ENCODE measurements at places on chromosomes 11 and 22. TPM values are rescaled to one million over a fixed set of nuclear protein-coding genes. Genes with fewer than 3 reads are reported as not detected.

GRCh38 chr11:129929721-129930120, 34.3 kb upstream of the NFRKB start:
- no peak for DNase-seq

DNA sequence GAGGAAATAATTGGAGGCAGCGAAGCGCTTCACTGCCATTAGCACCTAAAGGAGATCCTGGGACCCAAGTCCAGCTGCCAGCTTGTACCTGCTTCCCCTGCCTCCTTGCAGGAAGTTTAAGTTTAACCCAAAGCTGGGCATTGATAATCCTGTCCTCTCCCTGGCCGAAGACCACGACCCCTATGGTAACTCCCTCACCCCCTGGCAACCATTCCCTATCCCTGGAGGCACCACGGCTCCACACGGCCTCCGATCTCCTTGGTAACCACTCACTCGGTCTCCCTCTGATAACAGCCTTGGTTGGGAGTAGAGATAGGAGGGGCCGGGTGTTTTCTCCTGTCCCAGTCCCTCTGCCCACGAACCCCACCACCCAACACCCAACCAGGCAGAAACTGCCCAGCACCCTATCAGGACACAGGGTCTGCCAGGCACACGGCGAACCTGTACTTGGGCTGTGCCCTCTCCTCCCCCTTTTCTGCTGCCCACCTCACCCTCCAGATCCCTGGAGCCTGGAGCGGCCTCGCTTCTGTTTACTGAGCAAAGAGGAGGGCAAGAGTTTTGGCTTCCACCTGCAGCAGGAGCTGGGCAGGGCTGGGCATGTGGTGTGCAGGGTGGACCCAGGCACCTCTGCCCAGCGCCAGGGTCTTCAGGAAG, 833 bp downstream of the NHERF4 start:
- DNase-seq = no peak

DNA sequence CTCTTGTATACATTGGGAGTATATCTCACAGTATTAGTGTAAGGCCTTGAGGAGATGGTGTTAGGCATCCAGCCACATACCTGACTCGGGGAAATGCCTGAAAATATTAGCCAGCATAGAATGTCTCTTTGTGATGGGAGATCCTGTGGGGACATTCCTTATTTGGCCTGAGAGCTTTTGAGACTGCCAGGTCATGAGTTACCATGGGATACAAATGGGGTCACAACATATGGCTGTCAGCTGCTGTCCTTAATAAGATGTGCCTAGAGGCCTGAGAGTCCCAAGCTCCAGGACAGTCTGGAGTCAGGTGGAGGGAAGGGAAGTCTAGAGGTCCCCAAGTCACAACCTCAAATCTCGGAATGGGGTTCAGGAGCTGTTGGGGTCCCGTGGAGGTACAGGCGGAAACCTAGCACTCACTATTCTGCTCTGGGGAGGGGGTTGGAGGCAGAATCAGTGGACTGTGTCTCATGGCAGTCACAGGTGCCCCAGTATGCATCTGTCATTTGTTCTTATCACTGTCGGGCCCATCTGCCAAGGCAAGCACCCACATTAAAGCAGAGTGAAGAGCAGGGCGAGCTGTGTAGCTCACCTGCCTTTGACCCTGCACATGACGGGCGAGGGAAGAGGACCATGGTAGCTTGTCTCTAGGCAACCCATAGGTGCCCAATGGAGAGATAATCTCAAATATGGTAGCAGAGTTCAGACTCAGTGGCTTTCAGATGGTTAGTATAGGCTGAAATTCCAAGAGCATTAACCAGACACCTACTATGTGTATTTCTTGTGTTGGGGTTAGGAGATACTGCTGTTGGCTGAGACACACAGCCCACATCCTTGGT, 29.9 kb downstream of the KCNQ1OT1 start:
- DNase-seq = no peak

DCHS1 gene
- total RNA-seq = 2.9 TPM

- DNase-seq = no peak
These were observed 848 bp downstream of the HEPN1 start for GRCh38 chr11:124919898-124920297.

TRPM5 gene
- total RNA-seq = not detected

DNA sequence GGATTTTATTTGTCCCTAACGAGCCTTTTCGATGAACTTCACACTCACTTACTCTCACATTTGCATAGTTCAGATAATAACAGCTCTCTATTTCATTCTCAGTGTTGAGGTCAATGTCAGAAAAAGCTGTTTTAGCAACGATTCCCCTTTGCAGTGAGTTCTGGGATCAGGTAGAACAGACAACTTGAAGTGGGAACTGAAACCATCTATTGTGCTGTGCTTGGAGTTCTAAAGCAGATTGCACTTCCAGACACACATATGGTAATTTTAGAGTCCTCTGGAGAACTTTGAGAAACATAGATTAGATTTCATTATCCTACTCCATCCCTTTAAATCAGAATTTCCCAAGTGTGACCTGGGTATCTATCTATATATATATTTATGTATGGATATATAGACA, 124.6 kb upstream of the BLID start:
- DNase-seq = no peak

- no peak for DNase-seq
These were observed 38.5 kb downstream of the TNRC6B start for GRCh38 chr22:40216041-40216756.

- DNase-seq = no peak
These were observed 77.9 kb upstream of the ALX4 start for GRCh38 chr11:44387825-44388224.

DNA sequence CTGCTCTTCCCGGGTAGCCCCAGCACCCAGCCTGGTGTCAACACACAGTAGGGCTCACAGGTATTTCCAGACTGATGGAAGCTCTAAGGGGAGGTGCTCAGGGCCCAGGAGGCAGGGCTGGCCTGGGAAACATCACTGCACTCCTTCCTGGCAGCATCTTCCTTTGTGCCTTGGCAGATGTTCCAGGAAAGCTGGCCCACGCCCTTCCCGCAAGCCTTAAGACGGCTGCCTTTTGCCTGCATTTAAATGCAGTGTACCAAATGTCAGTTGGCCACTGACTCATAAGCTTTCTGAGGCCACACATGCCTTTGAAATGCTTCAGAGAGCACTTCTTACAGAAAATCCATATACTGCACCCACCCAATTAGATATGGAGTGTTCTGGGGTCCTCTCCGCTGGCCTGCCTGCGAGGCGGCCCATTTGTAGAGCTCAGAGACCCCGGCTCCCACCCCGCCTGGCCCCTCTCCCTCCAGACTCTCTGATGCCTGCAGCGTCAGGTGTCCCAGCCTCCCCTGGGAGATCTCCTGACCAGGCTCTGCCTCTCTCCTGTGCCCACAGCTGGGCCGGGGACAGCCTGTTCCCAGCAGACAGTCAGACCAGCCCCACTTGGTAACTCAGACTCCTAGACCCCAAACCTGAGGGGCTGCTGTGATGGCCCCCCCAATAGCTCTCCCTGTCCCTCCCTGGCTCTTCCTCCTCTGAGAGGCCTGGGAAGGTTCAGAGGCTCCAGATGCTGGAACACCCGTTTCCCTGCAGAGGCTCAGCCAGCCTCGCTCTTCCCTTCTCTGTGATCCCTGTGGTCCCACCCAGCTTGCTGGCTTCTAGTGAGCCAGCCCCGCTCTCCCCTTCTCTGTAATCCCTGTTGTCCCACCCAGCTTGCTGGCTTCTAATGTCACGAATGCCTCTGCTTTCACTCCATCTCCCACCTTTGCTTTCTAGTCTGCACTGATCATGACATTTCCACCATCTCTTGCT, 47.6 kb upstream of the THY1 start:
- DNase-seq = no peak

DNA sequence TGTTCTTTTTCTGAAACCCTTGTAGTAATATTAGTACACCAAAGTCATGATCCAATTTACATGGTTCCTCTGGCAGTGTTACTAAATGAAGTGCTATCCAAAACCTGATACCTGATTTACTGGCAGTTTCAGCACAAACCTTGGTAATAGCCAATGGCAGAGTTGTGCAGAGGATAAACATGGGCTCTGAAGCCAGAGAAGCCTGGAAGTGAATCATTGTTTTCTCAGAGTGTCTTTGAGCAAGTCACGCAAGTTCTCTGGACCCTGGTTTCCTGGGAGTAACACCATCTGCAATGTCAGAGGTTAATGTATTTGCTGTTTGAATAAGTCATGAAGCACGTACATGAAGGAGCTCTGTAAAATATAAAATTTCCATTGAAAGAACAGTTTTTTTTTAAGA, 222.3 kb upstream of the NARS2 start:
- no peak for DNase-seq

DNA sequence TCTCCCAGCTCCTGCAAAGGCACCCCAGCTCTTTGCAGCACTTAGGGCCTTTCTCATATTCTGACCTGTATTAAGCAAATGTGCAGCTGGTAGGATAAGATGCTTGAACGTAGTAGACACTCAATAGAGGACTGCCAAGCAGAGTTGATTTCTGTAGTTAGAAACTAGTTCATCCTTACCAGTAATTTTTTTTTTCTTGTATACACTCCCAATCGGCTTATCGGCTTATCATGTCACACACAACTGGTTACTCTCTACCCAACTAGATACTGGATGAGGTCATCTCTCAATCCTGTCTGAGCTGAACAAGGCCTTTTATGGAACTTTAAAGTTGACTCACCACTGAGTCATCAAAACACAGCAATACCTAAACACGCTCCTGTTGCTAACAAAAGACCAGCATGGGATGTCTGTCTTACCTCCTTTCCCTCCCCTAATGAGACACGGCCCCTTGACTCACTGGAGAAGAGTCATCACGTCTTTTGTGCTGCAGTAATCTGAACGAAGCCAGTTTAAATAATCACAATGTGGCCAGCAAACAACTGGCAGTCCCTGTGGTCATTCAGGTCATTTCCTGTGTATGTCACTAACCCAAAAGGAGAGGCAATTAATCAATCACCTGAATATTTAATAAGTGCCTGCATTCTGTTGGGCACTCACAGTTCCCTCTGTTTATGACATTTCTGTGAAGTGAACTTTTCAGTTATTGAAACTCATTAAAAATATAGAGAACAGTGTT, 7.5 kb upstream of the WEE1 start:
- DNase-seq = no peak

- no peak for DNase-seq
These were observed 23.5 kb upstream of the SUSD2 start for GRCh38 chr22:24157822-24158135.

DNA sequence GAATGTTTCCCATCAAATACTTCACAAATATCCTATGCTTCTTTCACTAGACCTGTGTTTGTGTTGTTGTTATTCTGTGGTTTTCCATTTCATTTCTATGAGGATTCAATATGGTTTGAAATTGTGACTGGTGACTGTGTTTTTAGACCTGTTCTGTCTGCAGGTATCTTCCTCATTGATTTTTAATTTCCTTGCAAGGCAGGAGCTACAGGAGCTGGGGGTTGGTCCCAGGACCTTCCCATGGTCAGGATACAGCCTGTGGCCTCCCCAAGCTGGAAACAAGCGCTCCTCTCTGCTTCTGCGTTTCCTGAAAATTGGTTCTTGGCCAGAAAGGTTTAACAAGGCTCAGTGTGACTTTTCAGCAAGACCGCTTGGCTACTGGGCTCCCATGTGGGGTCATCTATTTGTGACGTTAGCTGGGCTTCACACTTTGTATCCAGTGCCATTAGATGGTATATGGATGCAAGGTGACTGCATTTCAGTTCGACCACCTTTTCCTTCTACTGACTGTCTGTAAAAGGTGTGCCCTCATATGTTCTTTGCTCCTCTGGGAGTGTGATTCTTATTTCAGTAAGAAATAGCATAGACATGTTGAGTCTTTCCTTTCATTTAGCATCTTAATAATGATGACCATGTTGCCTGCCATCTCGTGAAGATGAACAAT, 21.5 kb downstream of the IGLL5 start:
- no peak for DNase-seq

DNA sequence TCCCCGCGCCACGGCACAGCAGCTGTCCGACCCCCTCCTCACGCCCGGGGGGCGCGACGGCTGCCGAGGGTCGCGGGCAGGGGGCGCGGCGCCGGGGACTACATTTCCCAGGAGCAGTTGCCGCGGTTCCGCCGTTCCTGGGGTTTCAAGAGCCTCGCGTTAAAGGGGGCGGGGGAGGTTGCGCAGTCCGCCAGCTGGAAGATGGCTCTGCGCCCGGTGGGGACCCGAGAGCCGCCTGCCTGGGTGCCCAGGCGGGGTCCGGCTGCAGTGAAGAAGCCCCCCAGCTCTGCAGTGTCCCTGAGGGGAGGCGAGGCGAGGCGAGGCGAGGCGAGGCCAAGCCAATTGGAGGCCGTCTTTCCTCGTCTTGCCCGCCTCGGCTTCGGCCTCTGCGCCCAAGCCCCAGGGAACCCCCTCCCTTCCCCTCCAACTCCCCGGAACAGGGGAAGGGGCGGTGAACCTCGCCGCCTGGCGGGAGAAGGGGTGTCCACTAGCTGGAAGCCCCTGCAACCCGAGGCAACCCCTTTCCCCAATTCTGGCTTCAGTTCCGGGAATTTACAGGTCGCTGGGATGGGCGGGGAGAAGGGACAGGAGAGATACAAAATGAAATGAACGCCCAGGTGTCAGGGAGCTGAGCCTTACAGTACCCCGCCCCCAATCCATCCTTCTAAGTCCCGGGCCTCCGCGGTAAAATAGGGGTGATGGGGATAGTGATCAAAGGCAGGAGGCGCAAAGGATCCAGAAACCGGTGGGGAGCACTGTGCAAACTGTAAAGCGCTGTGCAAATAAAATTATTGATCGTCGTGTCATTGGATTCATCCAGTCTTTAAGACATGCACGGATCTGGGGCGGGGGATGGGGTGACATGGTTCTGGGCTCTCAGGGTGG, 5.2 kb upstream of the GCAT start:
- DNase-seq = no peak

DNA sequence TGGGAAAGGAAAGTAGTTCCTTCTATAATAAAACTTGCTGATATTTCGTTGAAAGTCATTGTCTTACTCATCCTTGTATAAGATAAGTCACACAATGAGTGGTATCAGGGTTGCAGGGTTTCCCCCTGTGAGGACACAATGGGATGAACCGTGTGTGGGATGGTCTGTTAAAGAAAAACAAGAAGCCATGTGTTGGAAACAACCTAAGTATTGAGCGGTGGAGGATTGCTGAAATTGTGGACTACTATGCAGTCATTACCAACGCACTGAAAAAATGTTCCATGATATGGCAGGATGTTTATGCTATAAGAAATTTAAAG, 28.6 kb downstream of the PTPRJ start:
- no peak for DNase-seq

DNA sequence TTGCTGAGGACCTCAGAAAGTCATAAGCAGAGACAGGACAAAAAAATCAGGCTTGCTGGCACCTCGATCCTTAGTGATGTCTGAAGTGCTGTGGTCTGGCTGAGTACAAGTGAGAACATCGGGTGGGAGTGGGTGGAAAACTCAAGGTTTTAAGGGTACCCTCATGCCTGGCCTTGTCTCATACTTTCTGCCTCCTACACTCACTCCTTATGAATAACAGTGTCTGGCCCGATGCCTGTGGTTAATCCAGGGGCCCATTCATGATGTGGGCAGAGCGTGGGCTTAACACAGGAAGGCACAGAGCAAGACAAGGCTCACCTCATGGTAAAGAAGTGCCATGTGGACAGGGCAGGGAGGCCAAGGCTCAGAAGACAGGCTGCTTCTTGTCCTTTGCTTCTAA, 11.0 kb upstream of the UCP3 start:
- DNase-seq = no peak

GRCh38 chr22:29154364-29155048, 51.2 kb upstream of the EMID1 start:
- peak; percentile 59 for DNase-seq

PDGFD gene
- total RNA-seq = 2.8 TPM

RFPL1 gene
- not detected for total RNA-seq
